Ascending aorta (tissue), 2 donors: ENCODE measurements at places on chromosomes 12 and 14.

GRCh38 chr14:103739466-103739792 is 23.8 kb downstream of the ZFYVE21 start:
- no peak for DNase-seq

DNA sequence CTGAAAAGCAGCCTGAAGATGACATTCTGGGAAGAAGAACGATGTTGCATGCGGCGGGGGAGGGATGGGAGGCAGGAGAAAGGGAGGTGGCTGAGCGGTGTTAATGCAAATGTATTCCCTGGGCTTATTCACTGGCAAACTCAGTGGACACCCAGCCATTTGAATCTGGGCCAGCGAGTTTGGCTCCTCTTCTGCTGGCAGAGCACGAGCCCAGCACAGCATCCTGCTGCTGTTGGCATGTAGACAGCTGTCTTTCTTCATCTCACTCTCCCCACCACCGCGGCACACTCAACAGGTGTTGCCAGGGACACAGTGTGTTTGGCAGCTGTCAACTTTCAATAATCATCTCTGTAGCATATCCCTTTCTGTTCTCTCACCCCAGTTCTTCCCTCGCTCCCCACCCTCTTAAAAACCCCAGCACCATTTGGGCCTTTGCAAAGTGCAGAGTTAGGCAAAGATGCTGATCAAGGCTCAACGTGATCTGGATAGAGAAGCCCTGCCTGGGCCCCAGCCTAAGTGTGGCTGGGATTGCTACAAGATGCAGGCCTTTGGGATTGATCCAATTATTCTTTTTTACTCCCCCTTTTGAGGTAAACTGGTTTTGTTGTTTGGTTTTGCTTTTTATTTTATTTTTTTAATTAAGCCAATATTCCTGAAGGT is 131.9 kb downstream of the EXOC5 start:
- no peak for DNase-seq

DNA sequence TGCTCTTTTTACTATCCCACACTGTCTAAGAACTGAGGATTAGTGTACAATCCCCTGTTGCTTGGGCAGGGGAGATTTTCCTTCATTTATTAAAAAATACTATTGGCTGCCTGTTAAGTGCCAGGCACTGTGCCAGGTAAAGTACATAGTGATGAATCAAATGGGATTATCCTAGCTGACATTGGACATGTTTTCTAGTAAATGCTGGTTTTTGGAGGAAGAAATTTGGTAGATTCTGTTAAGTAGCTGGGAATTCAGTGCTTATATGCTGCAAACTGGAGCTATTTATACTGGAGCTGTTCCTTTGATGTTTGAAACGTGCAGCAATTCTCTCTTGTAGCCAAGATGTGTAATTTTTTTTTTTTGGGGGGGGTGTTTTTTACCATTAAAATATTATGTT is 299.6 kb downstream of the EMP1 start:
- DNase-seq: no peak

DNA sequence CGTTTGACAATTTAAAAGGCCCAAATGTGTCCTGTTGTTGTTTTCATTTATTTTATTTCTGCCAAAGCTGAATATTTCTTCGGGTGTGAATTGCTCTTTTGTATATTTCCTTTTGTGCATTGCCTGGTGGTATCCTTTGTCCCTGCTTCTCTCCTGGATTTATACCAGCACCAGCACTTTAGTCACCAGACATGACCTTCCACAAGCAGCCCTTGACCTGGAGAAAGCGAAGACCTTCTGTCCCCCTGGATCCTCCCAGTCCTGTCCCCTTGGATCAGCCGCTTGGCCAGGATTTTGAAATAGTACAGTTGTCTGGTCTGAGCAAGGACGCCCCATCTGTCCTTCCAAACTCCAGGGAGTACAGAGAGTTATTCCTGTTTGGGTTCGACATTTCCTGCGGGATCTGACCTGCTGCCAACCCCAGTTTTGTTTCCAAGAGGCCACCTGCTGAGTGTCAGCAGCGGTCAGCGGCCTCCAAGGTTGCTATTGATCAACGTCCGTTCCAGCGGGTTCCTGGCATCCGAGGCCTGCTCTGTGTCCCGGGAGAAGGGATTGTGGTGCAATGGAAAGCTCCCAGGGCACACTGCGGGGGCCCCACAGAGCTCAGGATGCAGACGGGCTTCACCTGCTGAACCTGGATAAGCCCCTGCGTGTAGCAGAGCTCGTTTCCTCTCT is 45.1 kb upstream of the CHGA start:
- no peak for DNase-seq

GRCh38 chr14:64654246-64654900 is 49.9 kb upstream of the PLEKHG3 start:
- DNase-seq: no peak
